ENCODE measurements at places on chromosomes 4 and X.

GRCh38 chr4:65668201-65669089 lies 1.8 kb downstream of the EPHA5 start:
- no peak for DNase-seq

DNA sequence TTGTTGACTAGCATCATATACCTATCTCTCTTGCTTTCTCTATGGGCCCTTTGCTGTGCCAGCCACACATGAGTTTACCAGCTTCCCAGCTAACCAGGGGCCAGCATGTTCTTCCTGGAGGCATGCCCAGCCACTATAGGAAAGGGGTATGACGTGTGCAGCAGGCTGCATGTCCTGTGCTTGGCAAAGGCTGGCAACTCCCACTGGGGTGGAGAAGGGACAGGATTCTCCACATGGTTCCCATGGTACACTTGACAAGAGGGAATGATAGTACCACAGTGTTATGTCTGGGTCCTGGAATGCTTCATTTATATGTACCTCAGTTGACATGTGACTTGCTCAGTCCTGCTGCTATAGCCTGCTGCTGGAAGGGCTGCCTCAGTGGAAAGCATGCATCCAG lies 78.8 kb downstream of the TMEM164 start:
- no peak for DNase-seq

DNA sequence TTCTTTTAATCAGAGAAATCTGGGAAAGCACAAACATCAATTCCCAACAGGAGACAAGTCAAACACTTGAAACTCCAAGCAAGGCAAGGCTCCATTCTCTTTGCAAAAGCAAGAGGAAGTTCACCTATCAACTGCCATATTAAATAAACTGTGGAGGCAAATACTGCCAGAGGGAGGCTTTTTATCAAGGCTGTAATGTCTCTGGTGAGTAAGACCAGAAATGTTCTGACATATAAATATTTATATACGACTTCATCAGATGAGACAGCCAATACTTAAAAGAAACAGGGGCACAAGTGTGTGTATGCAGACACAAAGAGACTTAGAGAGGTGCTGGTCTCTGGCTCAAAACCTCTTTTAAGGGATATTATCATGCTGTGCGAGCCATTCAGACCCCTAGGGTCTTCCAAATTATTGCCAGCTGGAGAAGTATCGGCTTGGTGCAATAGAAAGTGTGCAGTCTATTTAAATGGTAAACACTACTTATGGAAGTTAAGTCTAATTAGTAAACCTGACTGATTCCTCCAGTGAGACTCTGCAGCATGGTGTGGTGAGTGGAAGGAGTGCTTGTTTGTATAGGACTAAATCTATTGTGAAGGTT lies 24.4 kb downstream of the DCX start:
- DNase-seq = peak; percentile 66

- DNase-seq = no peak
Measured at GRCh38 chrX:1661048-1661921, 46.4 kb downstream of the ASMT start.

DNA sequence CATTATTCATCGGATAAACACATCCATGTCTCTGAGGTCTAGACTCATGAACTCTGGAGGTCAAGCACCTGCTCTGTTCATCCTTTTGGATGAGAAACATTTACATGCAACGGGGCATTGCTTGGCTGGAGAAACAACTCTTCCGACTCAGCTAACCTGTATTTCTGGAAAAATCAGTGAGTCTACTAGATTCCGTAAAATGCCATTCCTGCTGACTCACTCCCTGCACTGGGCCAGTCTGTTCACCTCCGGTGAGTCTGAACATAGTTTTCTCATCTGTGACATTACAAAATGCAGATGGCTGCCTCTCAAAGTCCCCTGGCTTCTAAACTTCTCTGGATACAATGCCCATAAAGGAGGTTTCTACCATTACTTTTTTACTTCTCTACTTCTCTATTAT lies 185.7 kb upstream of the HS3ST1 start:
- DNase-seq = no peak

- DNase-seq = no peak
Measured at GRCh38 chr4:36278789-36279188, 2.6 kb upstream of the DTHD1 start.

GRCh38 chr4:828641-829271 lies 2.8 kb upstream of the CPLX1 start:
- no peak for DNase-seq

GRCh38 chrX:40158036-40158706 lies 60.4 kb upstream of the BCOR start:
- peak; percentile 4 for DNase-seq

GRCh38 chrX:118360429-118361125 lies 14.7 kb downstream of the WDR44 start:
- DNase-seq = no peak

GRCh38 chrX:14546190-14546589 lies 16.9 kb downstream of the GLRA2 start:
- DNase-seq = no peak

DNA sequence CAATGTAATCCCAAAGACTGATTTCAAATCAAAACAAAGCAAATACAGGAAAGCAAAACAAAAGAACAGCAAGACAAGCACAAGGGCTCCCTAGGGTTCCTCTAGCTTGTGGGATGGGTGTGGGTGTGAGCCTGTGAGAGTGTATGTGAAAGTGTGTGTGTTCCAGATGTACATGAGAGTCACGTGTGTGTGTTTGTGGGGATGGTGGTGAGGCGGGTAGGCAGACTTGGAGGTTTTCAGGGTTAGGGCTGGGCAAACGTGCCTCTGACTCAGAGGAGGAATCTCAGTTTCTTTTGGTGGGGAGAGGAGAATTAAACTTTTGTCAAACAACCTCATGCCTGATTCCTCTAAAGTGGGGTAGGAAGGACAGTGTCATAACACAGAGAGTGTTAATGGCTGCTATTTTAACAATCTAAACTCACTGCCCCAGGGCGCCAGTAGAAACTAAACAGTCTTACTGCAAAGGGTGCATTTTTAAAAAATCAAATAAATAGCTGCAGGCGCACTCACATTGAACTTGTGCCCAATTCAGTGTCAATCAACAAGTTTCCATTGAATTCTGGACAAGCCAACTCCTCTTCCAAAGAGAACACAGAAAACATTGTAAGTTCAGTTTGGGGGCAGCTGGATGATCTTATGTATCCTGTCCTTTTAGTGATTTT lies 51.8 kb downstream of the CHRDL1 start:
- DNase-seq = no peak

- DNase-seq = peak; percentile 52
Measured at GRCh38 chr4:80197601-80198440, 518 bp downstream of the PRDM8 start.

DNA sequence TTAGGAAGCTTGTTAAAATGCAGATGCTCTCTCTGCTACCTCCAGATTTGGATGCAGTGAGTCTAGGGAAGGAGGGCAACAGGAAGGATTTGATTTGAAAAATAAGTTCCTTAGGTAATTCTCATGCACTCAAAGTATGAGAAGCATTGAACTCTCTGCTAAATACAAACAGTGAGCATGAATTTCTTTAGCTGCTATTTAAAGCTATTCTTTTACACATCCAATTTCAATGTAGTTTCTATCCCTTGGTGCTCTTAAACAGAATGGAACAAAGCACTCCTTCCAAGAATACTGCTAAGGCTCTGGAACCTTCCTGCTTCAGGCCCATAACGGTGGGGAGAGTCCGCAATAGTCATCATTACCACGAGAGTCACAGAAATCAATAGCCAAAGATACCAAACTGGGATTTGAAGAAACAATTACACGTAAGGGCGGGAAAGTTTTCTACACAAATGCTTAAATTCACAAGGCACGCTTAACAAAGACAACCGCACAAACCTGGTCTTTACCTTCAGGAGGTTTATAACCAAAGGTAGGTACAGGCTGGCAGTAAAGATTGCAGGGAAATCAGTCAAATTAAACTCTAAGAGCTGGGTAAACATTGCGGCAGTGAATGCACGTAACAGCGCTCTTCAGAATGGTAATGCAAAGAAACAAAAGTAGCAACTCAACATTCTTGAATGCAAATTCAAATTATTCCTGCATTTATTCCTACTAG lies 123.2 kb upstream of the NAP1L5 start:
- DNase-seq = no peak

DNA sequence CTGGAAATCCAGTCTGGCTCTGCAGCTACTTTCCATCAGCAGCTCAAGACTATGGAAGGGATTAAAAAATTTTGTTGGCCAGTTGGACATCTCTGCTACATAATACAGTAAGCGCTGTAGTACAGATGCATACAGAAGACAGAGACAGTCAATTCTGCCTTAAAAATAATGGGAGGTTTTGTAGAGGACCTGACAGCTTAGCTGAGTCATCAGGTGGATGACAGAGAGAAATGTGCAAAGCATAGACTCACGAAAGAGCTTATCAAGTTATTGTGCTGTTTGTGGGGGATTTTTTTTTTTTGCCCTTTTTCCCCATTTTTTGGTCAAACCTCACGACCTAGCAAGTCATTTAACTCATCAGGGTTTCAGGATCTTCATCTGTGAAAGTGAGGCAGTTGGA lies 149.0 kb upstream of the SCML1 start:
- no peak for DNase-seq

GRCh38 chr4:152421576-152421975 lies 114.3 kb downstream of the FBXW7 start:
- no peak for DNase-seq

GRCh38 chrX:69032601-69033000 lies 132.7 kb downstream of the PJA1 start:
- no peak for DNase-seq

DNA sequence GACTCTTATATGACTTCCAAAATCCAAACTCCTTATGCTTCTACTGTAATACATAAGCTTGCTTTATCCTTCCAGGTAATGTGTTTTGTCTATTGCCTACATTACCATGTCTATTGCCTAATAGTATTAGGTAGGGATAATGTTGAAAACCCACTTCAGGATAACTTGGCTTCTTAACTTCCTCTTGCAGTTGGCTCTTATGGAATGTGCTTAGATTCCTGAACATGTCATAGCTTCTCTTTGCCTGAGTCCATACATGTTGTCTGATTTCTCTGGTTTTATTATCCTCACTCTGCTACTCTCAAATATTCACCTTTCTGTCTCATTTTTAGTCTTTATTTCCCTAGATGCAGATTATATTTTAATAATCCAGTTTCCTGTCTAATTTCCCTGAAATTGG lies 599.9 kb downstream of the IL15 start:
- DNase-seq = no peak

DNA sequence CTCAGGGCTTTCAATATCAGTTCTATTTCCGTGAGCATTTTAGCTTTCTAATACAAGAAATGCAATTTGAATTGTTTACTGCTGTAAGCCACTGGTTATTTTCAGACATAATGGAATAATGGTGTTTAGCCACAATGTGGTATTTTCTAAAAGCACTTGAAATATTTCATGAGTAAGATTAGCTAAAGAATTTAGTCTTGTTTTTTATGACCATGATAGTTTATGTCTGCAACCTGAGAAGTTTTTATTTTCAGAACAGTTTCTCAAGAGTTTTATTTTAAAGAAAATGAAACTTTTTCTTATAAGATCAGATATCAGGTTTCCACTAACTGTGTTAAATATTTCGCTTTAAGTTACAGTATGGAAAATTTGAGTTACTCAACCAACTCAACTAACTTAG lies 60.2 kb downstream of the SLIT2 start:
- DNase-seq = no peak

- DNase-seq = no peak
Measured at GRCh38 chrX:10135561-10136399, 21.0 kb upstream of the CLCN4 start.

DNA sequence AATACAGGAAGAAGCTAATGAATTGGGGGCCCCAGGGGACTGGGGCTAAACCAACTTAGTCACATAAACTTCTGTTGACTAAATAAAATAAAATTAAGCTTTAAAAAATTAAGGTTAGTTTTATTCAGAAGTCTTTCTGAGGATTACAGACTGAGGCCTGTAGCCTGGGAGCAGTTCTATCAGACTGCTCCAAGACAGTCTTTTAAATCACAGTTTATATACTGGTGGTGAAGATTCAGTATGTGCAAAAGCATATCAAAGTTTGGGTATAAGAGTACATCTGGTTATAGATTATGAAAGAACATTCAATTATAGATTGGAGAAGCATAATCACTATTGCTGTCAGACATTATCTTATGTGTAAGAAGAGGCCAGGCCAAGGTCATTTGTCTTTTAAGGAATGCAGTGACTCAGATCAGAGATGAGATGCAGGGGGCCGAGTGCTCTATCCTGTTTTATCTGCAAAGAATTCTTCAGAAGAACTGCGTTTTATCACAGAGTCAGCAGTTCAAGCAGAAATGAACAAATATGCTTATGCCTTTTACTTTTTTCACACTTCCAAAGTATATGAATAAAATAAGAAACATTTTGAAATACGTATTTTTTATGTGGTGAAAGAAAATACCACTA lies 109.4 kb downstream of the PDHA2 start:
- DNase-seq = no peak

DNA sequence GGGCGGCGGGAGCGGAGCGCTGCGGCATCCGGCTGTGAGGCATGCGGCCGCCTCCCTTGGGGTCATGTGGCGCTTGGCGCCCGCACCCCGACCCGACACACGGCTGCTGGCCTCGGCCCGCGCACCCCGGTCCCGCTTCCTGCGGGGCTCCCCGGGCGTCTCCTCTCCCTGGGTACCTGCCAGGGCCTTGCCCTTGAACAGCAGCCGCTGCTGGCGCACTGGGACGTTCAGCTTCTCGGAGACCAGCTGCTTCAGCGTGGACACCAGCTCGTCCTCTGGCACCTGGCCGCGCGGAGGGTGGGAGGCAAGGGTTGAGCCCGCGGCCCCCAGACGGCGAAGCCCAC lies 391 bp downstream of the UBL4A start:
- DNase-seq = no peak

DNA sequence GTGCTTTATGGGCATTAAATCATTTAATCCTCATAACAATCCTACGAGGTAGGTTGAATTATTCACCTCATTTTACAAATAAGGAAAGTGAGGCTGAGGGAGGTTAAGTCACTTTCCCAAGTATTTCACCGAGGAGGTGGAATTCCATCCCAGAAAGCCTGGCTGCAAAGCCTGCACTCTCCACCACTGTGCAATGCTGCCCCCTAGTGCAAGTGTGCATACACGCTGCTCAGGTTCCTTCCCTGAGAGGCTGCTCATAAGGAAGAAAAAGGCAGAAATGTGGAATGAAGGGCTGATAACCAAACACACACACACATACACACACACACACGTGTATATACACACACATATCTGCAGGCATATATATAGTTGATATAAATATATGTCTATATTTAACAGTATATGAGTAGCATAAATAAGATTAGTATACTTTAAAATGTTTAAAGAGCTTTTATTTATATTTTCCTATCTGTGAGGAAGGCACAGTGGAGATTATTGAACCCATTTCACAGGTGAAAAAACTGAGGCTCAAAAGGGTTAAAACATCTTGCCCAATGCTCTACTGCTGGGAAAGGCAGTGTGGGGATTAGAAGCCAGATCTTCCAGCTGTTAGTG lies 714.5 kb upstream of the TENM3 start:
- DNase-seq = peak; percentile 84

GRCh38 chrX:121256647-121257046 lies 209.2 kb downstream of the GLUD2 start:
- DNase-seq = no peak

- DNase-seq = no peak
Measured at GRCh38 chr4:13327991-13328390, 156.1 kb downstream of the RAB28 start.

Data from COR-L47 (cell line).